ENCODE measurements at places on chromosomes 6 and 20.

DNA sequence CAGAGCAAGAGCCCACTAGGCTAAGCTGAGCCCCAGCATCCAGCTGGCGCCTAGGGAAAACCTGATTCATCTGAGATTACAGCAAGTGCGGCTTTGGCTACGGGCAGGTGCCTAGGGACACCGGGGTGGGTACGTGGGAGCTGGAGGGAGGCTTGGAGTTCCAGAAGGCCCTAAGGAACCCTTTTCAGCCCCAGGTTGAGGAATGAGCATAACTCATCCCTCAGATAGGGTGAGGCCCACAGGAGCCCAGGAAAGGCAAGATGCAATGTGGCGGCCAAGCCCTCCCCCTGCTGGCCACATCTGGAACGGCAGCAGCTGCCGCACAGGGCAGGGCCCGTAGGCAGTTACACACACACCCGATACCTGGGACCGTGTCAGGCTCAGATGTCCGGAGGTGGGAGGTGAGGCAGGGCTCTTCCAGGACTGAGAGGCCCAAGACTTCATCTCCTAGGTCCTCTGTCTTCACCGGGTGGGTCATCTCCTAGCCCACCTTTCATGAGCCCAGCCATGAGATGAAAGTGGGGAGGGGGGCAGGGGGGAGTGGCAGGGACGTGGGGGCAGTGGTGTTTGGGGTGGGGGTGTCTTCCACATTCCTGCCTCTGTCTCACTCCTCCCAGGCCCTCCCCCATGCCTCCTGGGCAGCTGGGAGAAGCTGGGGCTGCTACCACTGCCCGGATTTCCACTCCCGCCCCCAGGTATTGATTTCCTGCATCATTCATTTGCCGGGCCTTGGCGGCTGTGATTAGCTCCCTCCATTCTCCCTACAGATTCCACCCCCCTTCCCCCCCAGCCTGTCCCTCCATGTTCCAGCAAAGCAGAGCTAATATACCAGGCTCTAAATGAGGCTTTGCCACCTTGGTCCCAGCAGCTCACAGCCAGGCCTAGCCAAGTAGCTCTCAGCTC, 5.5 kb downstream of the MDGA1 start:
- peak; percentile 82 for DNase-seq

GRCh38 chr20:19895761-19896160, 121.4 kb upstream of the NAA20 start:
- no peak for DNase-seq

- DNase-seq = no peak
These were observed 37.4 kb downstream of the FOXP4 start for GRCh38 chr6:41583565-41583964.

DNA sequence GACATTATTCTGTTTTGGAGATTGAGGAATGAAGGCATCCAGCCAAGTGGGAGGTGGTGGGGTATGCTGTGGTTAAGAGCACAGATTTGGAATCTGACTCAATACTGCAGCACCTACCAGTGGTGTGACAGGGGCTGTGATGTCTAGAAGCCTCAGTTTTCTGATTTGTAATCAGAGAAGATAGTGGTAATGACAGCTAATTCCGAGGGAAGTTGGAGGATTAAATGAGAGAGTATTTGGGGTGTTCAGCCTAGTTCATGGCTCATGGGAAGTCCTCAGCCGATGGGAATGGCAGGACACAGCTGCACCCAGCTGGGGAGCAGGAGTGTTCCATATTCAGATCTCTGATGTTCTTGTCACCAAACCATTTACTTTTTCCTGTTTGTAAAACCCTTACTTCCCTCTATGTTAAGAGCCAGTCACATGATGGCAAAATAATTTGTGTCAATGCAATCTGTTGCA, 9.3 kb downstream of the SLC9A8 start:
- no peak for DNase-seq

- no peak for DNase-seq
These were observed 176.9 kb upstream of the PRND start for GRCh38 chr20:4544765-4545164.

DNA sequence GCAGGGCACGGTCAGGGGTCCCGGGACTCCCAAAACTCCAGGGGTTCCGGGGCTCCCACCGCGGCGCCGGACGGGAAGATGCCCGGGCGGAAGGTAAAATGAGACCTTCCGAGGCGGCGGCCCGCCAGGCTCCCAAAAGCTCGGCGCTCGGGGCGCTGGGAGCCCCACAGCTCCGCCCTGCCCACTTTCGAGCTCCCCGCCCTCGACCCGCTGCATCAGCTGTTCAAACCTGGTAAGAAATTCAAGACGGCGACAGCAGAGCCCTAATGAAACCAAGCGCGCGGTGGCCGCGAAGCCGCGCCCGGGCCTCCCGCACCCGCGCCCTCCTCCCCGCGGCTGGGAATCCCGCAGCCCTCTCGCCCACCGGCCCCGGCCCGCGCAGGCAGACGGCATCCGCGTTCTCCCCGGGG, 369 bp downstream of the SLC4A11 start:
- DNase-seq = peak; percentile 76

GRCh38 chr6:35216412-35216732, 2.6 kb downstream of the SCUBE3 start:
- DNase-seq = no peak

DNA sequence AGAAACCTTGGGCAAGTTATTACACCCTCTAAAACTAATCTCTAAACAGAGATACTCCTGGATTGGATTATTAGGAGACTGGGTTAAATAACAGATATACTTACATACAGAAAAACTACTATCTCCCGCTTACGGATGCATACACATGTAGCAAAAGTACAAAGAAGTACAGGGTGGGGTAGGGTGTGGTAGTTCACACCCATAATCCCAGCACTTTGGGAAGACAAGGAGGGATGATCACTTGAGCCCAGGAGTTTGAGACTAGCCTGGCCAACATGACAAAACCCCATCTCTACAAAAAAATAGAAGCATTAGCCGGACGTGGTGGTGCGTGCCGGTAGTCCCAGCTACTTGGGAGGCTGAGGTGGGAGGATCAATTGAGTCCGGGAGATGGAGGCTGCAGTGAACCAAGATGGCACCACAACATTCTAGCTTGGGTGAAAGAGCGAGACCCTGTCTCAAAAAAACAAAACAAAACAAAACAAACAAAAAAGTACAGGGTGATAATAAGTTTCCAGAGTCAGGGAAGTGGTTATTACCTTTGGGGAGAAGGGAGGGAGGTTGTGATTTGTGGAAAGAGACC, 8.1 kb downstream of the PIM1 start:
- no peak for DNase-seq

DNA sequence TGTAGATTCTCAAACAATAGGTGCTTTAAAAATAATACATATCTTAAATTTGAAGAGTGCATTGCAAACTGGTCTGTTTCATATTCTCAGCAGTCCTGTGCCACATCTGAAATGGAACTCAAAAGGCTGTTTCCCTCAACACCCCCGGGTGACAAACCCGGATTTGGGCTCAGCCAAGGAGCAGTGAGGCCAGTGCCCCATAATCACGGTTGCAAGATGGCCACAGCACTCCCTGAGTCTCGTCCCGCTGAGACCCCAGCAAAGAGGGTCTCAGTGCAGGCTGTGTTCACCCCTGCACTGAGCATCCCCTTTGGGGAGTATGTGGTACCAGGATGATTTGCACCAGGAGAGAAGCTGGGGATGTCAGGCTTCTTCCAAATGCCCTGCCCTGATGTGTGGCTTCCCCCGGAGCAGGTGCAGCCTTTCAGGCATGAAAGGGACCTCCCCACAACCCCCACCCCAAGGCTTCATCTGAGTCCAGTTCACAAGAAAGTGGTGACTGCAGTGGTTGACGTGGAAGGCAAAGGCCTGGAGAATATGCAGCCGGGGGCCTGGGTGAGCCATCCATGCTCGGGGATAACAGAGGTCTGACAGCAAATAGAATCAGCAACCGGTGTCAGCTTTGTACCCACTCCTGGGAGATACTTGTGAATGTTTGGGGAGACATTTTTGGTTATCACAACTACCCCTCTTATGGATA, 202.9 kb downstream of the SYNDIG1 start:
- DNase-seq = no peak

- DNase-seq = no peak
These were observed 103.4 kb upstream of the COL21A1 start for GRCh38 chr6:56350628-56351260.

DNA sequence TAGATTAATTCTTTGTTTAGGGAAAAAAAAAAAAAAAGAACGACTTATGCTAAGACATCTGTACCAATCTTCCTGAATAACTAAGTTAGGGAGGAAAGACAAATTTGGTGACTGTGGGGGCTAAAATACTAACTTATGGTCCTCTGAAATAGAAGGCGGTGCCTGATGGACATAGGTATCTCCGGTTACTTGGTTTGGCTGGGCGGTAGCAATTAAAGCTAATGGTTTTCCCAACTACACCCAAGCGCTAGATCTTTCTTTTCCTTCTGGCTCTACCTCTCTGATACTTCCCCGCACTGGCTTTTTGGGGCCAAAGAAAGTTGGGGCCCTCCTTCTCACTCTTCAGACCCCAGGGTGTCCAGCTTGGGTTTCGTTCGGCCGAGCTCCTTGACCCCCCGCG, 1.0 kb upstream of the RBM24 start:
- DNase-seq = no peak

- DNase-seq = no peak
These were observed 6.7 kb upstream of the EMILIN3 start for GRCh38 chr20:41373251-41373783.

- DNase-seq = no peak
These were observed 49.4 kb downstream of the PYGB start for GRCh38 chr20:25297141-25297905.

DNA sequence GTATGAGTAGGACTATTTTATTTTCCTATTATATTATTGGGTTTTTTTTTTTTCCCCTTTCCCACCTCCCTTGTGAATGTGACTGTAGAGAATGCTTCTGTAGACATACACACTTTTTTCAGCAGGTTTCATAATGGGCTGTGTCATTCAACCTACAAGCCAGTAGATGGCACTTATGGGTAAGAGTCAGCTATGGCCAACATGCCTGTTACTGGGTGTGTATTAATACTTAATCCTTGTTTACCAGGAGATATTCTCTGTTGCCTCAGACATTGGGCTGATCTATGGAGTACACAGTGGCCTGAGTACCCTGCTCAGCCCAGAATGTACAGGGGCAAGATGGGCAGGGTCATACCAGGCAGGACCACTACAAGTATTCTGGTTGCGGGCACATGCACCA, 382.5 kb downstream of the EPHA7 start:
- no peak for DNase-seq

GRCh38 chr6:111921103-111921502, 47.9 kb upstream of the FYN start:
- no peak for DNase-seq

- no peak for DNase-seq
These were observed 6.7 kb downstream of the GPR31 start for GRCh38 chr6:167150941-167151549.

- no peak for DNase-seq
These were observed 4.0 kb downstream of the DSP start for GRCh38 chr6:7545316-7546019.

DNA sequence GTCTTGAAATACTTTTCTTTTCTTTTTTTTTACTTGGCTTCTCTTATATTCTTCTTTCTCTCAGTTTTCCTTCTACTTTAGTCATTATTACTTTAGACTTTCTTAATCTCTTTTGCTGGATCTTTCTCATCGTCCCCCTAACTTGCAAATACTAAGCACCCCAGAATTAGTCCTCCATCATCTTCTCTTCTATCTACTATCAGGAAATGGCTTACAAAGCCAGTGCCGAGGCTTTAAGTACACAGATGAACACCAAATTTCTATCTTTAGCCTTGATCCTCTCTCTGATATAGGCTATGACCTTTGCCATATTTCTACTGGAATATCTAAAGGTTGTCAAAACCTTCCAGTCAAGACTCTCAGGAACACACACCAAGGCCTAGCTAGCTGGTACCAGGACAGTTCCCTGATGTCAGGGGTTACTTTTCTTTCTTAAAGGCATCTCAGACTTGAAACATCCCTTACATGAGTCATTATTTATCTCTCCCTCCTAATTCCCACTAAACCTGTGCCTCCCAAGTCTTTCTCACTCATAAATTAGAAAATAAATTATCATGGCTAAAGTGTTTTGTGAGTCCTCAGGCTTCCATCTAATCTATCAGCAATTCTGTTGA, 278.6 kb upstream of the TCF21 start:
- DNase-seq = no peak

GRCh38 chr20:33664085-33664761, 2.1 kb downstream of the C20orf144 start:
- DNase-seq = no peak

- no peak for DNase-seq
These were observed 249 bp downstream of the SAMD10 start for GRCh38 chr20:63979229-63979556.

DNA sequence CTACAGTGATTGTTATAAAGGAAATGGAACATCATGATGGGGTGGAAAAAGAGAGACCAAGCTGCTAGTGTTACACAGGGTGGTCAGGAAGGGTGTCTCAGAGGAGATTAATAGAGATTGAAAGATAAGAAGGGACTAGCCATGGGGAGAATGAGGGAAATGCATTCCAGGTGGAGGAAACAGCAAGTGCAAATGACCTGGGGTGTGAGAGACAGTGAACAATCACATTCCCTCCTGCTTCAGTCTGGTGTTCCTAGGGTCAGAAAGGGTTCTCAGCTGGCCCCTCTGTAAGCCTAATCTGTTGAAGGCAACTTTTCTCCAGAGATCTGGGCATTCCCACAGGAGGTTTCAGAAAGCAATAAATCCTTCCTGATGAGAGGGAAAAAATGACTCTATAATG, 3.6 kb upstream of the KCNB1 start:
- DNase-seq = no peak

GRCh38 chr20:63540417-63541186, 3.4 kb upstream of the PTK6 start:
- no peak for DNase-seq

DNA sequence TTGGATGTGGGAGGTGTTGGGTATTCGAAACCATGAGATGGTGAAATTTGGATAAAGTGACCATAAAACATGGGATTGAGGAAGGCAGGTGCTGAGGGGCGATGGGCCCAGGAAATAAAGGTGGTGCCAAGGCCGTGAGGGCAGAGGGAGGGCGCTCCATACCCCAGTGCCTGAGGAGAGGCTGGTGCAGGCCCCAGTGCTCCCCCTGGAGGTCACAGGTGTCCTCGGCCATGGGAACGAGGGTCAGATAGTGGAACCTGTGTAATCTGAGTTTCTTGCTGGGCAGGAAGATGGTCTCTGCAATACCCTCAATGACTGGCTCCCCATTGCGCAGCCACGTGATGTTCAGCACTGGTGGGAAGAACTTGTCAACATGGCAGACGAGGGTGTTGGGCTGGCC, 16.2 kb downstream of the HLA-DPB1 start:
- peak; percentile 71 for DNase-seq

GRCh38 chr6:142935553-142936517, 9.1 kb downstream of the HIVEP2 start:
- peak; percentile 44 for DNase-seq

Measured in activated CD8-positive, alpha-beta T cell treated with anti-CD3 and anti-CD28 coated beads, Interleukin-2, amount 10 ng/mL, durations not matched to agents 7 days and 5 days (primary cell).